ENCODE measurements at places on chromosomes 1 and 21.

DNA sequence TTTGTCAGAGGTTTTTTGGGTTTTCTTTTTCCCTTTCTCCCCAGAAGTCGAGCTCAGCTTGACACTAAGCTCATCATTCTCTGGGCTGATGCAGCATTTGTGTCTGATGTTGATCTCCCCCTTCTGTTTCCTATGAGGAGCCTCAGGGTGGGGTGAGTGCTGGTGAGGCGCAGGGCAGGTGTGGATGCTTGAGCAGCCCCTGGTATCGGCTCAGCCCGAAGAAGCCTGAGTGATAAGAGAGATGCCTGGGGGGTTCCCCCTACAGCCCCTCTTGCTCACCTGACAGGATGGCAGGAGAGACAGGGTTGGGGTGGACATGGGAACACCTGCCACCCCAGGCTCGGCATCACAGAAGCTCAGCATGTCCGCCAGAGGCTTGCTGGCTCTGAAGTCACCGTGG lies 239.0 kb downstream of the RHOU start:
- no peak for DNase-seq

DNA sequence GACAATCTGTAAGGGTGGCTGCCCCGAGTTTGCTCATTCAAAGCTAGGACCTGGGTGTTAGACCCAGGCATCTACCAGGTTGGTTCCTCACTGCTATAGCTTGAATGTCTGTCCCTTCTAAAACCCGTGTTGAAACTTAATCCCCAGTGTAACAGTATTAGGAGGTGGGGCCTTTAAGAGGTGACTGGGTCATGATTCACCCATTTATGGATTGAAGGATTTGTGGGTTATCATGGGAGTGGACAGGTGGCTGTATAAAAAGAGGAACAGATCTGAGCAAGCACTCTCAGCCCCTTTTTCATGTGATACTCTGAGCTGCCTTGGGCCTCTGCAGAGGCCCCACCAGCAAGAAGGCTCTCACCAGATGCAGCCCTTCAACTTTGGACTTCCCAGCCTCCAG lies 29.4 kb downstream of the PSMG1 start:
- no peak for DNase-seq

DNA sequence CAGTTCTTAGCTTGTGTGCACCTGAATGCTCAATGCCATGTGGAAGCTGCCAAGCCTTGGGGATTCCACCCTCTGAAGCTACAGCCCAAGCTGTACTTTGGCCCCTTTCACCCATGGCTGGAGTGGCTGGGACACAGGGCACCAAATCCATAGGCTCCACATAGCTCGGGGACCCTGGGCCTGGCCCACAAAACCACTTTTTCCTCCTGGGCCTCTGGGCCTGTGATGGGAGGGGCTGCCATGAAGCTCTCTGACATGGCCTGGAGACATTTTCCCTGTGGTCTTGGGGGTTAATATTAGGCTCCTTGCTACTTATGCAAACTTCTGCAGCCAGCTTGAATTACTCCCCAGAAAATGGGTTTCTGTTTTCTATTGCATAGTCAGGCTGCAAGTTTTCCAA lies 579.9 kb downstream of the MATN1 start:
- DNase-seq: no peak

GRCh38 chr1:181180407-181181031 lies 92.0 kb downstream of the IER5 start:
- DNase-seq: no peak

- DNase-seq: no peak
These were observed 39.6 kb upstream of the KIF21B start for GRCh38 chr1:201063145-201063544.

- DNase-seq: no peak
These were observed 16.8 kb upstream of the STMN1 start for GRCh38 chr1:25922971-25923552.

GRCh38 chr1:196308176-196308575 lies 300.1 kb downstream of the KCNT2 start:
- no peak for DNase-seq

DNA sequence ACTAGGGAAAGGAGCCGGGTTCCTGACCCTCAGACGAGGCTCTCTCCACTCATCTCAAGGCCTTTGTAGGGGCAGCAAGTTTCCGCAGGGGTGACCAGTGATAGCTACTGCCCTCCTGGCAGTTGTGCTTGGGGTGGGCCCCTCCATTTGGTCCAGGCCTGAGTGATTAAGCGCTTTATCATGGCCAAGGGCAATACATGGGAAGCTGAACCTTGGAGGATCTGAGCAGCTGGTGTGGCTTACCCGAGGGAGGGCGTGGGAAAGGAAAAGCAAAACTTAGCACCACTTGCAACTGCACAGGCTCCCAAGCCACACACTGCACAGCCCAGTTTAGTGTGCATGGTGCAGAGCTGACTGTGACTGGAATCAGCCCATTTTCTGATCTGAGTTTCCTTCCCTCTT lies 47.8 kb downstream of the GADD45A start:
- no peak for DNase-seq
